ENCODE measurements at places on chromosomes 1 and 21.

GRCh38 chr1:208207388-208208131 is 36.6 kb downstream of the PLXNA2 start:
- peak overlapping the region; percentile 62 for H3K27ac ChIP-seq
- no peak overlapping the region for H3K4me3 ChIP-seq
- H3K36me3 ChIP-seq, result no peaks in the 10 kb centered on the region
- no peaks in the 10 kb centered on the region for H3K4me1 ChIP-seq
- H3K27me3 ChIP-seq, result no peaks in the 10 kb centered on the region
- DNase-seq, result no peak

DNA sequence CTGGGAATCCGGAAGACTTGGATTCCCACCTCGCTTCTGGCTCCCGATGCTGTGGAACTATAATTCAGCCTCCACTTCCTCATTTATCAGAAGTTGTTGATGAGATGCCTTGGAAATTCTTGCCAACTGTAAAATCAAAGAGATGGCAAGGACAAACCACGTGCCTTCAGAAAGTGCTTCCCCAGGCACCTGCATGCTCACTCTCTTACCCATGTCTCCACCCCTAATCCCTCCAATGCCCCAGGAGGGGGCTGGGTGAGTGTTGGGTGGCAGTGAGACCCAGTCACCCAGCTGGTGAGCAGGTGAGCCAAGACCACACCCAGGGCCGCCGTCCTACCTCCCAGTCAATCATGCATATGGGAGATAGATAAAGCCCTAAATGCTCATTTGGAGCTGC is 160.8 kb downstream of the PSMG1 start:
- no peaks in the 10 kb centered on the region for H3K36me3 ChIP-seq
- no peak for DNase-seq
- peak overlapping the region; percentile 85 for H3K27ac ChIP-seq
- no peak overlapping the region for H3K4me3 ChIP-seq
- no peaks in the 10 kb centered on the region for H3K27me3 ChIP-seq

GRCh38 chr21:15688809-15689208 is 41.0 kb upstream of the USP25 start:
- H3K36me3 ChIP-seq, result no peaks in the 10 kb centered on the region
- no peak overlapping the region for H3K27ac ChIP-seq
- DNase-seq, result no peak
- H3K27me3 ChIP-seq, result no peaks in the 10 kb centered on the region

GRCh38 chr1:24415910-24416665 is 486 bp downstream of the NIPAL3 start:
- DNase-seq, result no peak
- no peaks in the 10 kb centered on the region for H3K36me3 ChIP-seq
- H3K4me1 ChIP-seq, result peaks cover 8% of the 10 kb centered on the region
- no peaks in the 10 kb centered on the region for H3K27me3 ChIP-seq

DNA sequence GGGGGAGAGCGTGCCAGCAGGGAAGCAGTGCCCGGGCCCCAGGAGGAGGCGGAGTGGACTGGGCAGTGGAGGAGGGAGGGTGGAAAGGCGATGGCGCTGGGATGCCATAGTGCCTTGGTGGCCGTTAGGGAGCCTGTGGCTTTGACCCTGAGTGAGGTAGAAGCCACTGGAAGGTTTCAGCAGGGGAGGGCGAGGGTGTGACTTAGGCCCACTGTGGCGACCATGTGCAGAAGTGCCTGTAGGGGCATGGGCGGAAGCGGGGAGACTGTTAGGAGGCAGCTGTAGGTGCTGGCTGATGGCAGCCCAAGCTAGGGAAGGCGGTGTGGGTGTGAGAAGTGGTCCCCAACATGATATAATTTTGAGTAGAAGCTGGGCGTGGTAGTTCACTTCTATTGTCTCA is 28.2 kb downstream of the LHX4 start:
- no peak for DNase-seq
- H3K36me3 ChIP-seq, result no peaks in the 10 kb centered on the region
- H3K27me3 ChIP-seq, result no peaks in the 10 kb centered on the region
- H3K4me1 ChIP-seq, result no peaks in the 10 kb centered on the region
- H3K4me3 ChIP-seq, result no peak overlapping the region

DNA sequence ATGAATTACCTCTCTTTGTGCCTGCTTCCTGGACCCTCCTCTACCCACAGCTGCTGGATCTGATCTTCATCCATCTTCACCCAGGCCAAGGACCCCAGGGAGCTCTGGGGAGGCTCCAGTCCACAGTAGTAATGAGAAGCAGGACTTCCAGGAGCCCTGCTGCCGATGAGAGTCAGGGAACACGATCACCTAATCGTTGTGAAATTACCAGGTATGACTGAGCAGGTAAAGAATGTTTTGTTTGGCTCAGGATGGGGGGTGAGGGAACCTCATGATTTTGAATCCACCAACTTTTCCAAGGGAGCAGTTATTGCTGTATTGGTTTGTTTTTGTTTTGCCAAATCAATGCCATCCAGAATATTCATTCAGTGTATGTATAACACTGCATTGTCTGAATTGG is 454.0 kb downstream of the PLPP3 start:
- H3K27ac ChIP-seq, result no peak overlapping the region
- no peak for DNase-seq
- H3K36me3 ChIP-seq, result no peaks in the 10 kb centered on the region
- H3K27me3 ChIP-seq, result no peaks in the 10 kb centered on the region
- no peaks in the 10 kb centered on the region for H3K4me1 ChIP-seq

DNA sequence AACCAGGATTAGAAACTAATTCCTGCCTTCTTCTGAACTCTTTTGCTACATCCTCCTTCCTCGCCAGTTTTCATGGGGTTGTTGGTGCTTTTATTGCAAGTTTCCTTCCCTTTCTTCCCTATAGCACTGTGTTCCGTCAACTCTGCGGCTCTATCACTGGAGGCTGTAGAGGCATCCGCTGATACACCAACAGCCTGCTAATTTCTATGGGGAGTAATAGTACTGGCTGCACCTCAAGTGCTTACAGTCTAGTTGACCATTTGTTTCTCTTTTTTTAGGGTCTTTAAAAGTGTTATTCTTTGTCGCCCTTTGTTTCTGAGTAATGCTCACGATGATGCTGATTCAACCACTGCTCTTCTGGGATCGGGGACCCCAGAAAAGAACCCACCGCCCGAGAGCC is 746 bp downstream of the MIS18A start:
- H3K36me3 ChIP-seq, result no peaks in the 10 kb centered on the region
- H3K4me1 ChIP-seq, result no peaks in the 10 kb centered on the region
- H3K4me3 ChIP-seq, result peak overlapping the region; percentile 76

- no peaks in the 10 kb centered on the region for H3K4me1 ChIP-seq
- no peak overlapping the region for H3K27ac ChIP-seq
- H3K27me3 ChIP-seq, result no peaks in the 10 kb centered on the region
- DNase-seq, result no peak
Observed at GRCh38 chr1:55010194-55010886, 11.6 kb downstream of the BSND start.

DNA sequence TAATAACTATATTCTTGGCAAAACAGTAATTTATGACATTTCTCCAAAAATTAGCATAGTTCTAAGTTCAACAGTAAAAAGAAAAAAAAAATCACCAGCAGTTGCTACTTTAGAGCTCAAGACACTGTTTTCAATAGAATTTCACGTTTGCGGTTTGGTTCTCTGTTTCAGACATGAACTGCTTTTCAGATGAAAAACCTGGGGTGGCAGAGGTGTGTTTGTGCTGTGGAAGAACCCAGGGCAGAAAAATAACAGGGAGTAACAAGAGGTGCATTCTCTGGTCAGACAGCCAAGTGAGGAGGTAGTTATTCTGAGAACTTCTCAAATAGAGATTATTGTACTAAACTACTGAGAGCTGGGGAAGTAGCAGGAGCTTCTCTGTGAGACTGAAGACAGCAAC is 9.0 kb downstream of the NRAS start:
- no peaks in the 10 kb centered on the region for H3K36me3 ChIP-seq
- no peaks in the 10 kb centered on the region for H3K4me1 ChIP-seq
- no peak for DNase-seq
- H3K27me3 ChIP-seq, result no peaks in the 10 kb centered on the region
- H3K27ac ChIP-seq, result no peak overlapping the region

GRCh38 chr21:44829507-44830092 is 11.7 kb upstream of the SUMO3 start:
- no peaks in the 10 kb centered on the region for H3K4me1 ChIP-seq
- H3K36me3 ChIP-seq, result no peaks in the 10 kb centered on the region
- DNase-seq, result no peak
- no peak overlapping the region for H3K4me3 ChIP-seq

DNA sequence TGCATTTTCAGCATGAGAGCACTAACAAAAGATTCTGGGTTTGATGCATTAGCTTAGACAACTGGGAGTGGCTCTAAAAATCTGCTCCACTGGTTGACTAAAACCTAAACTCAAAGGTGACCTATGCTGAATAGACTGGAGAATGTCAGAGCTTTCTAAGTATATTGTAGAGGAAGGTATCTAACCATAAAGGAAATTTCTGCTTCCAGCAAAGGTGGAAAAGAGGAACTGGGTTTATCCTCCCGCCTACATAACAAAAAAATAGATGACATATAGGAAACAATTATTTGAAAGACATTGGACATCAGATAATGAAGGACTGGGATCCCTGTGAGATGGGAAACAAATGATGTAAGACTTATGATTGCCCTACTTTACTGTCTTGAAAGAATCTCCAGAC is 35.8 kb upstream of the CR2 start:
- H3K4me3 ChIP-seq, result no peak overlapping the region
- H3K27ac ChIP-seq, result no peak overlapping the region

GRCh38 chr1:212667223-212668139 is 32.2 kb downstream of the BATF3 start:
- H3K4me1 ChIP-seq, result no peaks in the 10 kb centered on the region
- H3K4me3 ChIP-seq, result no peak overlapping the region
- H3K36me3 ChIP-seq, result no peaks in the 10 kb centered on the region

- H3K27me3 ChIP-seq, result no peaks in the 10 kb centered on the region
- no peaks in the 10 kb centered on the region for H3K36me3 ChIP-seq
- no peak for DNase-seq
- H3K4me3 ChIP-seq, result no peak overlapping the region
Observed at GRCh38 chr1:219529116-219529515, 83.8 kb downstream of the ZC3H11B start.

DNA sequence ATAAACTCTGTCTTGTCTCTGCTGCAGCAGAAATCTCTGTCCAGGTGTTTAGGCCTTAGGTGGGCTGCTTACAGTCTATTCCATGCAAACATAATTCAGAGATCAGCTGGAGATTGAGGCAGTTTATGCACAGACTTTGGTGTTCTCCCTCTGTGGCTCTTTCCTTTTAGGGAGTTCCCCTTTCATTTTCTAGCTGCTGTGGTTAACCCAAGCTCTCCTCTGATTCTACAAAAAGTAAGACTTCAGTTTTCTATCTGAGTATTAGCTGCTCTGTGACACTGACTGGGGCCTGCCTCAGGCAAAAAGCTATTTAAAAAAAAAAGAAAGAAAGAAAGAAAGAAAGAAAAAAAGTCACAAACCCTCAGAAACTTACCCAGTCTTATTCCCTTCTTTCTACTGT is 211.1 kb downstream of the CAMTA1 start:
- no peak for DNase-seq
- no peaks in the 10 kb centered on the region for H3K4me1 ChIP-seq
- no peaks in the 10 kb centered on the region for H3K27me3 ChIP-seq
- H3K27ac ChIP-seq, result no peak overlapping the region
- no peak overlapping the region for H3K4me3 ChIP-seq

GRCh38 chr21:29233256-29233546 is 65.5 kb upstream of the BACH1 start:
- no peaks in the 10 kb centered on the region for H3K27me3 ChIP-seq
- no peaks in the 10 kb centered on the region for H3K4me1 ChIP-seq
- H3K4me3 ChIP-seq, result no peak overlapping the region
- no peaks in the 10 kb centered on the region for H3K36me3 ChIP-seq
- no peak for DNase-seq

DNA sequence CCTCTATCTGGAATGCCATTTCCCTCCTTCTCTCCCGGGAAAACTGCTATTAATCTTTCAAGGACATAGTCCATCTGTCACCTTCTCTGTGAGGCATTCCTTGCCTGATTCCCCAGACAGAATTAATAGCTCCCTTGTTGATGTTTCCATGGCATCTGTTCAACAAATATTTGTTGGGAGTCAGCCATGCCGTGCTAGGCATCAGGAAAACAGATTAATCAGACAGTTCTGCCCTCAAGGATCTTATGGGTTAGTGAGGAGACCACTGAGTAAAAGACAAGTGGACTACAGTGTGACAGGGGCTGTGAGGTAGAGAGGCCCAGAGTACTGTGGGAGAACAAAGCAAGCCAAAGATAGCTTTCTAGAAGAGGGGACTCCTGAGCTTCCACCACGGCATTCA is 11.4 kb upstream of the MAGOH start:
- DNase-seq, result no peak
- no peak overlapping the region for H3K4me3 ChIP-seq
- no peaks in the 10 kb centered on the region for H3K4me1 ChIP-seq
- no peaks in the 10 kb centered on the region for H3K27me3 ChIP-seq

DNA sequence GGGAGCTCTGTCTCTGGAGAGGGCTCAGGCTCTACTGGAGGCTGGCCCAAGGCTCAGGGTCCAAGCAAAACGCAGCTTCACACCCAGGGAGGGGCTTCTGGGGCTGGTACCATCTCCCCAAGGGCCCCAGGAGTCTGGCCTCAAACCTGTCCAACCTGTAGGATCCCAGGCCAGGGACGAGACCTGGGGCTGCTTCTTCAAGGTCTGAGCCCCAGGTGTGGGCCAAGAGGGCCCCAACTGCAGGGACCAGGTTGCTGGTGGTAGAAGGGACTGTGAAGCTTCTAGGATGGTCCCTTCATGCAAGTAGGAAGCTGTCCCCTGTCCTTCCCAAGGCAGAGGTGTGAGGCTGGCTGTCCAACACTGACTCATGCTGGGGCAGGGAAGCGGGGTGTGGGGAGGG is 7.8 kb upstream of the MMEL1 start:
- H3K4me3 ChIP-seq, result no peak overlapping the region
- H3K36me3 ChIP-seq, result no peaks in the 10 kb centered on the region
- no peaks in the 10 kb centered on the region for H3K27me3 ChIP-seq
- H3K27ac ChIP-seq, result no peak overlapping the region
- peaks cover 11% of the 10 kb centered on the region for H3K4me1 ChIP-seq
